Coronary artery (tissue), 2 donors: ENCODE measurements at places on chromosomes 7 and 10.

- no peak for DNase-seq
Measured at GRCh38 chr10:54081950-54082349, 719.1 kb downstream of the PCDH15 start.

DNA sequence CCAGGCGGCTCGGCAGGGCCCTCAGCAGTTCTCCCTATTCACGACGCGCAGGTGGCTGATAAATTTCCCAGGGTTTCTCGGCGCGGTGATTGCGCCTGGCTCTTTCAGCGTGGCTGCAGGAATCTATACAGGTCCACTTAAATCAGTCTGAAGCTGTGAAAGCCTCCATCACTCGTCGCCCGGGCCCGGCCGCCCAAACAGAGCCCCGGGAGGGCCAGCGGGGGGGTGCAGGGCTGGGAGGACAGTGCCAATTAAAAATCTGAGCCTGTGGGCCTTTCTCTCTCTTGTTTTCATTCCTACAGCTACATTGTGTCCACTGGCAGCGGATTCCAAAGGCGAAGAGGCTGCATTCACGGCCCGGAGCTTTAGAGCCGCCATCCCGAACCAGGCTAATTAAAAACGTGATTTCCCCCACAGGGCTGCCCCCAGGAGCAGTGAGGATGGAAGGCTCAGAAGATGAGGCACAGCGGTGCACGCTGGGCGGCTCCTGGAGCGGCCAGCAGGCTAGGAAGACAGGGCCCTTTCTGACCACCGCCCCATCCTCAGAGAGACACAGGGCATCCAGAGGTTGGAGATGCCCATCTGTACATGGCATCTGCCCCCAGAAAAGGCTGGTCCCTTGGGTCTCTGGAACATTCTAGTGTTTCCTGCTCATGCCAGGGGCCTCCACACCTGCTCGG lies 100.7 kb downstream of the FAM53B start:
- DNase-seq: no peak

GRCh38 chr10:48492201-48492600 lies 112.7 kb downstream of the ARHGAP22 start:
- no peak for DNase-seq

DNA sequence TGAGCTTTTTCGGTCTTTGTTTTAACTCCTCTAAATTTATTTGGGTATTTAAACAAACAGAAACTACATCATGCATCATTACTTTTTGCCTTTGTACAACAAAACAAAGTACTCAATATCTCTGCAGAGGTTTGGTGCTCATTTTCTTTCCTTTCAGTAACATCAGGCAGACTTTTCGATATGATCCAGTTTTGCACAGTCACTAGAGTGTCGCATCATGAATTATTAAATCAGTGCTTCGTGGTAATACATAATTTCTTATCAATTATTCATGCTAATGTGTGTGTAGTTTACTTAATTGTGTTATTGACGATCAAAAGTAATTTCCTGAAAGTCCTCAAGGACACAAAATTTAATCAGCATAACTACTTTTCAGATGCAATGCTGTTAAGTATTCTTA lies 31.8 kb downstream of the DRGX start:
- no peak for DNase-seq

DNA sequence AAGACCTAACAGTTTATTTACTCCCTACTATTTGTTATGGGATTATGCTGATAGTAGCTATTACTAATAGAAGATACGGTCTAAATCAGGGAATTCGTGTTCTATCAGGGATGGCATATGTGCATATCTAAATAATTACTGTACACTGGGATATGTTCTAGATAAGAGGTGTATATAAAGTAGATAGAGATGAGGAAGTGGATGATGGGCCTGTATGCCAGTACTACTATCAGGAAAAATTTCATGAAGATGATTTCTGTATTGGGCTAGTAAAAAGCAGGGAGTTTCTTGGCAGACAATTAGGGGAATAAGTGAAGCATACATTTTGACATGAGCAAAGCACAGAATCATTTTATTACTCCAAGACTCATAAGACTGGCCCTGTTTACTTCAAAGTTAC lies 26.2 kb downstream of the PTPN12 start:
- DNase-seq: no peak
